ENCODE measurements at places on chromosomes 4 and X.

DNA sequence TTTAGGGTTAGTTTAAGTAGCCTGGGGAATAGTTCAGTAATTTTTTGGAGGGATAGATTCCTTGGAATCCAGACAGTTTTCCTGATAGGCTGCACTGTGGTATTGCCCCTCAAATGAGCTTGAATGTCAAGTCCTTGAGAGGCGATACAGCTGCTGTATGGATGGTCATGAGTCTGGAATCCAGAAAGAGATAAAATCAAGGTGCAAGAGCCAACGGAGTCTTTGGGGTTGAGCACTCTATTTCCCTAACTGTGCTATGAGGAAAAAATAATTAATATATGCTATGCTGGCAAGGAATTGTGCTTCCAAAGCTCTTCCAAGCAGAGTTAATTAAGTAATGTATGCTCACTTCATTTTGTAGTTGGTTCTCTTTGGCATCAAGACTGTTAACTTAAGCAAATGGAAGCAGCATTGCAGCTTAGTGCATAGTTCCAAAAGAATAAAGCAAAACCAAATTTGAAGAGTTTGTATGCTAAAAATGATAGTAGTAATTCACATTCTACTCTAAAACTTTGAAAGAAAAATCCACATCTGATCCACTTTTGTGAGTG lies 48.8 kb downstream of the LIMCH1 start:
- DNase-seq, result no peak

GRCh38 chr4:26321373-26322221 lies 783 bp downstream of the RBPJ start:
- no peak for DNase-seq

DNA sequence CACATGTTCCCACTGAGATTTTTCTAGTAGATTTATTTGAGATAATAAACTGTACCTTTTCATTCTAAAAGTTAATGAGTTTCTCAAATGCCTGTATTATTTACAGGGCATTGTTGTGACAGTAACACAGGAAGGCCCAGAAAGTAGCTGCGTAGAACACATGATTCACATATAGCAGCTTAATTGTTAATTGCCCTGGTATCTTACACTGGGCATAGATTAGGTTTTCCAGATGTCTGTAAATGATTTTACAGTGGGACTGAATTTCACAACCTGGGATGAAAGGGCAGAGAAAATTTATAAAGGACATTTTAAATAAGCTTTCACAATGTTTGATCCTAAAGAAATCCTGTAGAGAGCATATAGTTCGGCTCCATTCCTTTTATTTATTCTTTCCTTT lies 27.6 kb downstream of the UGT8 start:
- DNase-seq, result no peak

DNA sequence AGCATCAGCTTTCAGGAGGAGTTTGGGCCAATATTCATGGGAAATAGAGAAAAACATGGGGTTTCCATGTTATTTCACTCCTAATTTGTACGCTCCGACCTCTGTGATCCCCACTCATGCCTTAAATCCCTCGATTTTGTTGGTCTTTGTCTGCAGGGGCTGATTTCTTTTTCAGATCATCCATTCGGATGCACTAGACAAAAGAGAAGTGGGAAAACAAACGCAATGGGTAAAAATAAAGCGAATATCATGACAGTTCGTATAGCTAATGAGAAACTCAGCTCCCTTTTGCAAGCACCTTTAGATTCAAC lies 139.1 kb upstream of the PLAC1 start:
- no peak for DNase-seq

DNA sequence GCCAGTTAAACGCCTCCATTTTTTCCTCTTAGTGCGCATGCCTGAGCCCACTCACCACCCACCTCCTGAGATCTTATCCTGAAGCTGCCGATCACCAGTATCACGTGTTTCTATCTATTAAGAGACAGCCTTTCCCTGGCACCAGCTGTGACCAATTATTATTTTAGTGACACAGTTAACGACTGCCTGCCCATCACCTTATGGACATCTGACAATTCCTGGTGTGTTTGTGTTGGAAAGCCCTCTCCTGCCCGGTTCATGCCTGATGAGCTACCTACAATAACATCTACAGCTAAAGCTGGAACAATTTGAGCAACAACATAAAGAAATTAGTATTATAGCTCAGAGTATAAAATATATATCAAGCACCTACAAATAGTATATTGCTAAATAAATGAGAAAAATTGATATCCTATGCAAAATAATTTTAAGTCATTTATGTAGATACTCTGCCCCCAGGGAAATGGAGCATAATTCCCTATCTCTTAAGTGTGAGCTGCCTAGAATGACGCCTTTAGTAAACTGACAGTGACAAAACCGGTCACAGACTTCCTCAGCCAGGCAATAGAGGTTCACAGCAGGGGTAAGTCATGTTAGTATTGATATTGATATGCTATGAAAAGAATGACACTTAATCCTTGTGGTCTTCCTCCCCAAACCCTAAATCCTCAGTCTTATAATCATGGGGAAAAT lies 862.2 kb downstream of the TRAM1L1 start:
- no peak for DNase-seq

DNA sequence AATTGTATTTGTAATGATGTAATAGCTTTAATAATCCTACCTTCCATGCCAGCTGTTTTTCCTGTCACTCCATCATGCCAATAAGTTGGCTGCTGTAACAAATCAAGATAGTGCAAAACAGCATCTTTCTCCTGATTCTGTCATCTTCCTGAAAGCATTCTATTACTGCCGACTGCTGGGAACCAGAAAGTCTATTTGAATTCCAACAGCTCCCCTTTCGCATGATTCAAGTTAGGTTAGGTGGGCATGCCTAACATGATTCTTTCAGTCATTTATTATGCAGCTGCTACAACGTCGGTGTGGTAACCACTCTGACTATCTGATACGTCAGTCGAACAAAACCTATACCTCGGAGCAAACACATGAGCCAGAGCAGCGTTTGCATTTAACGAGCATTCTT lies 127.9 kb upstream of the DMD start:
- DNase-seq, result no peak

DNA sequence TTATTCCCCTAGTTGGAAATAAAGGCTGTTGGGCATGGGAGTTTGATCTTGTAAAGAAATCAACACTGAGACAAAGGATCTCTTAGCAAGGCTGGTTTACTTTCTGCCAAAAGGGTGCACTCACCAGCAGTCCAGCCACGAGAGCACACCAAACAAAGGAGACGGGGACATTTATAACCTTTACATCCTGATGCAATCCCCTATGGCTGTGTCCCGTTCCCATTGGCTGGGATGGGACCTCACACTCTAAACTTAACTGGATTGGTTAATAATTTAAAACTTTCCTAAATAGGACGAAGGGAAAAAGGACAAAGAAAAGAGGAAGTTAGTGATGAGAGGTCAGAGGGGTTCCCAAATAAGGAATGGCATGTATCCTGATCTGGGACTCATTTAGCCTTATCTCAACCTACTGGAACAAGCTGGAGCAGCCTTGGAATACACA lies 17.9 kb downstream of the METAP1 start:
- DNase-seq, result no peak

GRCh38 chrX:111270339-111270738 lies at the start of gene CAPN6:
CAPN6 (minus strand) TSS chrX:111270483; CDS start chrX:111263936, 6,547 bp downstream.
- no peak for DNase-seq

- DNase-seq, result no peak
These were observed 7.7 kb downstream of the PRSS48 start for GRCh38 chr4:151284534-151285245.

GRCh38 chr4:169062897-169063244 lies 52.8 kb upstream of the CBR4 start:
- no peak for DNase-seq

- DNase-seq, result no peak
These were observed 15.8 kb downstream of the ART3 start for GRCh38 chr4:76090241-76090691.

DNA sequence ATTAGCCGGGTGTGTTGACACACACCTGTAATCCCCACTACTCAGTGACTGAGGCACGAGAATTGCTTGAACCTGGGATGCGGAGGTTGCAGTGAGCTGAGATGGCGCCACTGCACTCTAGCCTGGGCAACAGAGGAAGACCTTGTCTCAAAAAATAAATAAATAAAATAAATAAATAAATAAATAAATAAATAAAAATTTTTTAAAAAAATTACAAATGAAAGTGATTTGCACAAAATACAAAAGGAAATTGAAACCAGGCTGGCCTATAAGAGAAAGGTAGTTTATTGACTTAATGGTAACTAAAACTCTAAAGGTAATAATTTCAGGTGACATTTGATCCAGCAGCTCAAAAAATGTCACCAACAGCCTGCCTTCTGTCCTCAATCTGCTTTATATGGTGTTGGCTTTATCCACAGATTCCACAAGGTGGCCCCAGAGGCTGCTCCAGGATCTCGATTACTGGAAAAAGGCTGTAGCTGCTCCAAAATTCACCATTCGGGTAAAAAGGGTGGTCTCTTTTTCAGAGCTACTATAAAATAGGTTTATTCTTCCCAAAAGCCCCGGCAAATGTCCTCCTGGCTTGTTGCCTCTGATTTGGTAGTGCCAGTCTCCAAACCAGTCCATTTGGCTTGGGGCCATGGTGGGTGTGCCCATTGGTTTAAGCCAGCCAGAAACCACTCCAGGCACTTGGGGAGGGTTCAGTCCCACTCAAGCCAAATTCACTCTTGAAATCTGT lies 61.4 kb upstream of the TRIM2 start:
- DNase-seq, result peak; percentile 59

DNA sequence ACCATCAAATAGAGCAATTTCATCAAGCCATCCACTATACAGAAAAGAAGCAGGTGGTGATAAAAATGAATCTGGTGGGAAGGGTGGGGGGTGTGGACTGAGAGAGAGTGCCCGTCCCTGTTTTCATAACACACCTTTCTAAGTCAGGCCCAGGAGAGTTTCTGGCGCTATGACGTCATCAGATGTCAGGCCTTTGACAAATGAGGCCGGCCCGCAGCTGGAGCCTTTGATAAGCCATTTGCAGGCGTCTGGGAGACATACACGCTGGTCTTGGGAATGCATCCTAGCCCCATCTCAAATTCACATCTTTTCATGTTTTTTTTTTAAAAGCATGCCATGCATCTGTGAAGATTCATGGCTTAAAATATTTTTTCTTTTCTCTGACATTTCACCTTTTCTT lies 404.5 kb downstream of the BCOR start:
- DNase-seq, result no peak

- no peak for DNase-seq
These were observed 57.5 kb downstream of the MTM1 start for GRCh38 chrX:150625875-150626274.

- DNase-seq, result no peak
These were observed 85.8 kb upstream of the PRPS1 start for GRCh38 chrX:107542500-107542899.

GRCh38 chr4:1864076-1865008 lies 6.9 kb upstream of the NSD2 start:
- no peak for DNase-seq

DNA sequence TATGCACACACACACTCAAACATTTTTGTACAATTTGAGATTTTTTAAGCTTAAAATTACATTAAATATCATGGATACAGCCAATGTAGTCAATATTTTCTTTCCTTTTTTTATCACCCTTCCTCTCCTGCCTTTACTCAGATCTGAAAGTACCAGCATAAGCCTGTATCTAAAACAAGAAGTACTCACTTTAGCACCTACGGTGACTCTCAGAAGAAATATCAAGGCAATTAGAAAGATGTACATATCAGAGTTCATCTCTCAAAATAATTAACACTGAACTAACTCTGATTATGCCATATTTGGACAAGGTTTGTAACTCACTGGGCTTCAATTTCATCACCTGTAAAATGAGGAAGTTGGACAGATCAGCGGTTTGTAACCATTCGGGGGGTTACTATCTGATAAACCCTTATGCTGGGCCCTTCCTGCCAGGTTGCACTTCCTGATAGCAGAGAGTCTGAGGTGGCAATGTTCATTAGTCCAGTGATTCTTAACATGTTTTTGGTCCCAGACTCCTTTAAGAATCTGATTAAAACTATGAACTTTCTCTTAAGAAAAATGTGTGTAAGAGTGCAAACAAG lies 5.7 kb upstream of the GPR174 start:
- no peak for DNase-seq
